NCI-H1417 treated with DMSO at 0.1 percent for 48 hours (cell line): ENCODE measurements at places on chromosomes 16 and 17.

DNA sequence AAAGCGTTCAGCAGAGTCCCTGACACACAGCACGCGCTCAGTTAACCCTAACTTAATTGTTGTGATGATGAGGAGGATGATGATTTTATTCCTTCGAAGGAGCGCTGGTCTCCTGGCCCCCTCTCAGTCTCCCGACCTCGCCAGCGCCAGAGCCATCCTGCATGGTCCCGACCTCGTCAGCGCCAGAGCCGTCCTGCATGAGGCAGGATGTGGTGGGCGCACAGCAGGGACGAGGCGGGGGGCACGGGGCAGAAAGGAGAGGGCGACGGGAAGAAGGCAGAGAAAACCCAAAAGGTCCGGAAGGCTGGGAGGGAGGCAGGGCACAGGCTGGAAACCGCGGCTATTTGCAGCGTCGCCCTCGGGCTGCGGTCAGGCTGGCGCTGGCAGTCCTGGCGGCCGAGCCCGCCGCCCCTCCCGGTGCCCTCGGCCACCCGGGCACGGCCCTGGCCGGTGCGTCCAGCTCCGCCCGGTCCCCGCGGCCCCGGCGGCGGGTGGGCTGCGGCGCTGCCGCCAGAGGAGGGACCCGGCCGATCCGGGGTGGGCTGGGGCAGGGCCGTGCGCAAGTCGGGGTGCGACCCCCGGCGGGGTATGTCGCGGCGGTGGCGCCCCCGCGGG is 3.0 kb upstream of the TAC4 start:
- no peak for DNase-seq

DNA sequence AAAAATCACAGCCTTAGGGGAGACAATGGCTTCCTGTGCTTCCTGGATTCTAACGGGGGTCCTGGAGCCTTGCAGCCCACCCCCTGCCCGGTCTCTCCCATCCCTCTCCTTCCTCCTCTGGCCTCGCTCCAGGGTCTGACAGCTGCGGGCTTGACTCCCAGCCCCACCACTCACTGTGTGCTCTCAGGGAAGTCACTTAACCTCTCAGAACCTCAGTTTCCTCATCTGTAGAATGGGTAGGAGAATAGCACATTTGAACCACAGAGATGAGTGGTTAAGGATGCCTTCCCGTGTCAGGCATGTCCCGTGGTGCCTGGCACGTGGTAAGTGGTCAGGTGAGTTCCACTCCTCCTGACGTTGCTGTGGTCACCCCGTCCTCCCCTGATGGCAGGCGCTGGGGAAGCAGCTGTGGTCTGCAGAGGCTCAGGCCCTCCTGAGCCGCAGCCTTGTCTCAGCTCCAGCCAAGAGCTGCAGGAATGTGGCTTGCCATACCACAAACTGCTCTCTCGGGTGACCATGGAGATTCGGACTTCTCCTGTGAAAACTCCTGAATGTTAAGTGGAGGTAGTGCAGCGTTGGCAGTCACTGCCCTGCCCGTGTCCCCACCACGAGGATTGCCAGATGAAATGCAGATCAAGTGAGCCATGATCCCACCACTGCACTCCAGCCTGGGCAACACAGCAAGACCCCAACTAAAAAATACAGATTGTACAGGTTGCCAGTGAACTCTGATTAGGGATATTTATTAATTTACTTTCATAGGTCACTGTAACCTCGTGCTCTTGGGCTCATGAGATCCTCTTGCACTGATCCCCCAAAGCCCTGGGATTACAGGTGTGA is 85.7 kb downstream of the NT5M start:
- DNase-seq, result no peak

- no peak for DNase-seq
Measured at GRCh38 chr17:58210922-58211321, 8.1 kb downstream of the MKS1 start.

DNA sequence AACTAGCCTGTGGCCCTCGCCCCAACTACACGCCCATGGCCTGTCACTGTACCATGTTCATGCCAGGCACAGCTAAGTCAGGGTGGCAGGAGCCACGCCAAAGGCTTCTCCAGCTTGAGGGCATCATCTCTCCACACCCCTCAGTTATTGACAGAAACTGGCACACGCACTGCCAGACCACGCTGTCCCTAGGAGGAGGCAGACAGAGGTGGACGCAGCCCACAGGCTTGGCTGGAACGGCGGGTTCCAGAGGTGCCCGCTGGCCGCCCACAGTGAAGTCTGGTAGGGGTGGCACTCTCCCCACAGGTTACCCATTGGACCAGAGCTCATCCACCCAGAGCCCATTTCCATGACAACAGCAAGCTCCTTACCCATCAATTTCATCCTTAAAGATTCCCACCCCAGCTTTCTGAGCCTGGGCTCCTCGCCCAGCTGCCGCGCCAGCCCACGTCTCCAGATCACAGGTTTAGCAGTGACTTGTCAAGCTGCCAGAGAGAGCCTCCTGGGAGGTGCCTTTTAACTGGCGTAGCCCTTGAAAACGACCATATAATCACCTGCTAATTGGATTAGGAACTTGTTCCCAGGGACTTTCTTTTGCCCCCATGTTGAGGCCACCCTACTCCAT is 27.9 kb downstream of the RPRML start:
- DNase-seq, result no peak

DNA sequence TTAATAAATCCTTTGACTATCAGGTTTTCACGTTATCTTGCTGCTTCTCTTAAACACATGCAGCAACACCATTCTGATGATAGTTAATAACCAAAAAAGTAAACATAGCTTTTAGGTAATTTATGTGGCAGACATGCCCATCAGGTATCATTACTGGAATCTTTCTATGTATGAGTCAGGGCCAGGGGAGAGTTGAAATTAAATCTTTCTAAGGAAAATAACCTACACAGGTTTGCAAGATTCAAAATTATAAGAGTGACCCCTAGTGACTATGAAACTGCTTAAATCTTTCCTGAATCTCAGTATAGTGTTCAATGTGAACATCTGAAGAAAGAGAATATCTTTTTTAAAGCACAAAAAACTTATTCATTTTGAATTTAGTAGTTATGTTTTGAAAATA is 666.6 kb downstream of the CDH11 start:
- DNase-seq, result no peak

- no peak for DNase-seq
Measured at GRCh38 chr17:79248843-79249493, 174.3 kb downstream of the ENGASE start.

DNA sequence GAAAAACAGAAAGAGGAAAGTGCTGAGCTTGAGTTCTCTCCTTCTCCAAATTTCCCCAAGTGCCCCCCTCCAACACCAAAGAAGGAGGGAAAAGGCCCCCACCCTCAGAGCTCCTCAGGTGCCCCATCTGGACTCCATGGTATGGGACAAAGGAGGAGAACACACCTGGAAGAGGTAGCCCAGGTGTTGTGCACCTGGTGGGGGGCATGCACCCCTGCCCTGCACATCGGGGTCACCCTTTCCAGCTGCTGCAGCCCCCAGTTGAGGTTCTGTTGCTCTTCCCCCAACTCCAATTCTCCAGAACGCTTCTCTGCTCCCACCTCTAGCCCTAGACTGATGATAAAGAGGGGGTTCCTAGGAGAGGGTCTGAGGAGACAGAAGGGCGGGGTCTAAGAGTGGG is 3.0 kb upstream of the COL1A1 start:
- DNase-seq, result no peak

GRCh38 chr16:63592852-63593251 is 1529.0 kb downstream of the CDH11 start:
- no peak for DNase-seq

DNA sequence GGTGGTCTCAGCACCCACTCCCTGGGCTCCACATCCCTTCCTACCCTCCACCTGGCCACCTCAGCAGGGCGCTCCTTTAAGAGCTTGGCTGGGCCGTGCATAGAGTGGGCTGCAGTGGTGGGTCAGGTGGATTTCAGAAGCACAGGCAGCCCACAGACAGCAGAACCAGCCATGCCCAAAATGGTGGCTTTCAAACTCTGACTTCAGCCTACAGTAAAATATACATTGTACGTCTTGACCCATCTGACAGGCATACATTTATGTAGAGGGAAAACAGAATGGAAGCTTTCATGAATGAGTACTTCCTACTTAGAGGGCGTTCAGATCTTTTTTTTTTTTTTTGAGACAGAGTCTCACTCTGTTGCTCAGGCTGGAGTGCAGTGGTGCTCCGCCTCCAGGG is 26.0 kb upstream of the LASP1NB start:
- no peak for DNase-seq

DNA sequence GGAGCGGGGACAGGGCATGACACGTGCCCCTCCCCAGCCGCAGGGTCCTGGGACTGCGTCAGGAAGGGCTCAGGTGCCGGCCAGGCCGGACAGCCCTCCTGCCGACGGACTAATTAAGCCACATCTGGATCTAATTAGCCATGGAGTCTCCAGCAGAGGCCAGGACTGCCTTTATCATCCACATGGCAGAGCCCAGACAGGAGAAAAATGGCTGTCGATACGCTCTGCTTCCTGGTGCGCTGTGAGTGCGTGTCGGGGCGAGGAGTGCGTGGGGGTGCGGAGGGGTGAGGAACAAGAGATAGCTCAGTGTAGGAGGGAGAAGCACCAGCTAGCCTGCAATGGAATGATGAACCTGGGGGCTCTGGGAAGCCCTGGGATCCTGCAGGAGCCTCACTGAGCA is 218.8 kb downstream of the IRF8 start:
- DNase-seq, result no peak

DNA sequence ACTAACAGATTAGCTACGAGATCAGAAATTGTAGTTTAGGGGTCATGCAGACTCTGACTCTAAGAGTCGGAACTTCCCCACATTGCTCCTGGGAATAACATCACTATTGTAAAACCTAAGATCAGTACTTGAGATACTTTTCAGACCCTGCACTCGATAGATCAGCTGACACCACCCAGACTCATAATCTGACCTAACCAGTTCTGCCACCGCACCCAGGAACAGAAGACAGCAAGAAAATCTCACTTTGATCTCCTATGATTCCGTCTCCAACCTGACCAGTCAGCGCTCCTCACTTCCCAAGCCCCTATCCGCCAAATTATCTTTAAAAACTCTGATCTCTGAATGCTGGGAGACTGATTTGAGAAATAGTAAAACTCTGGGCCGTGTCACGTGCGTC is 27.2 kb upstream of the ASGR2 start:
- no peak for DNase-seq

DNA sequence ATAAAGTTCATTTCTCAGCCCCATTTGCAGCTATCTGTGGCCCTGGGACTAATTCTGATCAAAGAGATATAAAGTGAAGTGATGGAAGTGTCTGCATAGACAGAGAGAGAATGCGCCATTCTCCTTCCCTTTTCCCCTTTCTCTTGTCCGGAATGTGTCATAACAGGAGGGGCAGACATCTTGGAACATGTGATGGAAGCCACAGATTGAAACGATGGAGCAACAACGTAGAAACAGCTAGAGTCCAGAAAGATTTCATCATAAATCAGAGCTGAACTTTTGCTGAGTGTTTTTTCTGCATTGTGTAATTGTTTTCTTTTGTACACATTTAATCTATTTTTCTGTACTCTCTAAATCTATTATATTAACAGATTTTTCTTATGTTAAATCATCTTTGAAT is 11.3 kb downstream of the ASGR1 start:
- no peak for DNase-seq

DNA sequence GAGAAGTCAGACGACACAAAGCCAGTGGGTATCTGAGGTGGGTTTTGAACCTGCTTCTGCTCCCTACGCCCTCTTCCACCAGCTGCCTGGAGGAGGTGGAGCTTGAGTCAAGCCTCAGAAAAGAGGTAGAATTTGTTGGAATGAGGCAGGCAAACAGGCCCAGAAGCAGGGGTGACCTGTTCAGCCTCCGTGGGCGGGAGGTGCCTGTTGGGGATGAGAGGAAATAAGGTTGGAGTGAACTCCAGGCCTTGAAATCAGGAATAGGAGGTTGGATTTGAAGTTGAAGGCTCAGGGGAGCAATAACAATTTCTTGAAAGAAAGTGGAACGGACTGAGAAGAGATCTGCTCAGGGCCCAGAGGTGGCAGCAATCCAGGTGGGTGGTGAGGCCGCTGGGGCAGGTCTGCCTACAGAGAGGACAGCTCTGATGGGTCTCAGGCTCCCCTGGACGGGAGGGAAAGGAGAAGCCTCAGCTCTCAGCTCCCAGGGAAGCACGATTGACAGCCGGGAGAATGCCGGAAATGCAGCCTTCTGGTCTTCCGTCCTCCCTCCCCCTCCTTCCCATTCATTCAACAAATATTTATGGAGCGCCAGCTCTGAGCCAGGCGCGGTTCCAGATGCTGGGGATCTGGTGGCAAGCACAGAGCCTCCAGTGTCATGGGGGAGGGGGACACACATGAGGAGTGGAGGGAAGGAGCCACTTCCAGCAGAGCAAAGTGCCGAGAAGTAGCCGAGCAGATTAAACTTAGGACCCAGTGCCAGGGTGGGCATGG is 61.9 kb upstream of the CIBAR2 start:
- no peak for DNase-seq

DNA sequence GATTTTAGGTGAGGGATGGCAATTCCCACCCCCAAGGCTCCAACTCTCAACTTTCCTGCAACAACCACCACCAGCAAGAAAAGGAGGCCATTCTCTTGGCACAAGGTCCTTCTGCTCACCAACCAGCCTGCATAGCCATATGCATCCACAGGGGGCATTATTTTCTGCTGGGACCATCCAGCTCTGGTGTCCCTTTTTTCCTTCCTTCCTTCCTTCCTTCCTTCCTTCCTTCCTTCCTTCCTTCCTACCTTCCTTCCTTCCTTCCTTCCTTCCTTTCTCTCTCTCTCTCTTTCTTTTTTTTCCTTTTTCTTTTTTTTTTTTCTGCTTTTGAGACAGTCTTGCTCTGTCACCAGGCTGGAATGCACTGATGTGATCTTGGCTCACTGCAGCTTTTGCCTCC is 21.1 kb upstream of the COX10 start:
- no peak for DNase-seq

DNA sequence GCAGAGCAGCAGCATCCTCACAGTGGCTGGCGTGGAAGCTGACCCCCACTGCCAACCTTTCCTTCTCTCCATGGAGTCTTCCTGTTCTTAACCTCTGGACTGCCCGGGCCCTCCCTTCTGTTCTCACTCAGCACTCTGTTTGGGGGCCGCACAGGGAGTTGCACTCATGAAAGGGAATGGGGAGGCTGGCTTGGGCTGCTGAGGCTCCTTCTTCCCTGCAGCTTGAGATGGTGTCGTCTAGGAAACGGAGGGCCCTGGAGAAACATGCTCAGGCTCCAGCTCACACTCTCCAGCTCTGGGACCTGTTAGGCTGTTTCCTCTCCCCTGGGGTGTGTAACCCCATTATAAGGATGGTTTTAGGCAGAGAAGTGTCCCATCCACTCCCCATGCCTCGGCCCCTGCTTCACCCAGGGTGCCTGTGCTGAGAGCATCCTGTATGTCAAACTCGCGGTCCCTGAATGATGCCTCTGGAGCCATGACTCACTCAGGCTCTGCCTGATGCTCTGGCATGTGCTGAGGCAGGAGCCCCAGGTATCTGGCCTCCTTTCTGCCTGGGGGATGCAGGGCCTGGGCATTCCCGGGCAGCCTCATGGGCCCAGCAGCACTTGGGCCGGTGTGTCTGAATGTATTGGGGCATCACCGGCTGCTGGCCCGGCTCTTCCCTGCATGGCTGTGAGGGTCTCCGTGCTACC is 18.9 kb downstream of the TMEM94 start:
- no peak for DNase-seq

- DNase-seq, result no peak
Measured at GRCh38 chr17:21282231-21282630, 2.3 kb upstream of the MAP2K3 start.
